Mesenteric fat pad (tissue), 1 donor: ENCODE measurements at places on chromosomes 1 and 21. TPM values are rescaled to one million over a fixed set of nuclear protein-coding genes. Genes with fewer than 3 reads are reported as not detected.

DNA sequence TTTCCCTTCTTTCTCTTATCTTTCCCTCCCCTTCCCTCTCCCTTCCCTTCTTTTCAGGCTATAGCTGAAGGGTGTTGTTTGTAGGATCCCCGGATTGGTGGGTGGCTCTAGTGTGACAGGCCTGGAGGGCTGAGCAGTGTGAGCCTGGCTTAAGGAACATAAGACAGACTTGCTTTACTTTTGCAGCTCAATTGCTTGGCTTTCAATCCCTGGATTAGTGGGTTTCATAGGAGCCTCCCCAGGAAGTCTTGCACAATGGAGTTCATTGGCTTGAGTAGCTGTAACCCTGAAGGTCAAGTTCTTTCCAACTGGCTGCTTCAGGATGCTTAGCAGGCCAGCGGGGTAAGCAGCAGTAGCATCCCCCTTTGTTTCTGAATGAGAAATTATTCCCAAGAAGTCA, 126.7 kb downstream of the CAMTA1 start:
- peak; percentile 16 for DNase-seq

GRCh38 chr1:18100060-18100459, 7.5 kb upstream of the IGSF21 start:
- no peak for DNase-seq

- DNase-seq: no peak
Measured at GRCh38 chr21:41108668-41109585, 59.0 kb upstream of the BACE2 start.

GRCh38 chr21:41406340-41406739, 19.7 kb upstream of the MX1 start:
- DNase-seq: peak; percentile 59

GRCh38 chr1:228647523-228648444, 87.5 kb upstream of the RHOU start:
- DNase-seq: no peak

- no peak for DNase-seq
Measured at GRCh38 chr1:119132179-119132578, 8.3 kb downstream of the WARS2 start.

GUCA2A gene
- total RNA-seq: not detected

CLCA4 gene
- total RNA-seq: not detected

- DNase-seq: no peak
Measured at GRCh38 chr1:70812442-70813109, 235.0 kb downstream of the PTGER3 start.

MROH7 gene
- total RNA-seq: 2.4 TPM

RPE65 gene
- total RNA-seq: not detected

- DNase-seq: no peak
Measured at GRCh38 chr1:156608981-156609380, 7.7 kb upstream of the GPATCH4 start.

LRRC53 gene
- total RNA-seq: not detected

BSND gene
- not detected for total RNA-seq

- no peak for DNase-seq
Measured at GRCh38 chr1:77024500-77024899, 157.2 kb downstream of the ST6GALNAC5 start.

DNA sequence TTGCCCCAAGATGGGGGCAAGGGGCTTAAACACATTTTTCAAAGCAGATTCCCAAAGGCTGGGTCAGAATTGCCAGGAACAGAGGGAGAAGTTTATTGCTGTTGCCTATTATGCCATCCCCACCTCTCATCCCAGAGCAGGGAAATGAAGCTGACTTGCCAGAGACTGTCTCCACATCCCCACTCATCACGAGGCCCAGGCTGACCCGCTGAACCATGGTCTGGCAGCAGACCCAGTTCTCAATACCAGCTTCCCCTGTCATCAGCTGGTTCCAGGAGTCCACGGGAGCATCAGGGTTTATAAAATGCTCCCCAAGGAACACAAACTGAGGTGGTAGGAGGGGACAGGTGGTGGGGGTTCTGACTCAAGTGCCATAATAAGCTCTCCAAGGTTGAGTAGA, 605.9 kb downstream of the NPHP4 start:
- DNase-seq: no peak

HTR6 gene
- total RNA-seq: not detected

DNA sequence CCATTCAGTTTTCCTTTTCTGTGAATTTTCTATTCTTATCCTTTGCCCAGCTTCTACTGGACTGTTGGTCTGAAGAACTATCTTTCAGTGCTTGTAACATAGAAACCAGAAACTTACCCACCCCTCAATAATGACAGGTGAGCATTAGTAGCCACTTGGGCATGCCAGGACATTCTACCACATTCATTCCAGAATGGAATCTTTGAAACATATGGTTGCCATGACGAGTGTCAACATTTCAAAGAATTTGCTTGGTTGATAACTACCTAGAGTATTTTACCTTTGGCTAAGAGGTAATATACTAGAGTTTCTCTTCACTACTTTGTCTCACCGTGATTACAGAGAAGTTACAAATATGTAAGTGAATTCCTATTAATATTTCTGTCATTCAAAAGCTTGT, at the start of gene MROH9:
Gene MROH9 (plus strand): TSS at position 304 of the 400 bp plus-strand sequence. CDS start 10,023 bp downstream, outside the sequence.
- DNase-seq: no peak

- DNase-seq: no peak
Measured at GRCh38 chr1:27601771-27602461, 2.0 kb downstream of the AHDC1 start.

GRCh38 chr1:145997016-145997717, 788 bp upstream of the TXNIP start:
- DNase-seq: no peak

ABCA4 gene
- 1.3 TPM for total RNA-seq

CYP4Z1 gene
- 2.5 TPM for total RNA-seq

FCRL1 gene
- total RNA-seq: 0.32 TPM

DNA sequence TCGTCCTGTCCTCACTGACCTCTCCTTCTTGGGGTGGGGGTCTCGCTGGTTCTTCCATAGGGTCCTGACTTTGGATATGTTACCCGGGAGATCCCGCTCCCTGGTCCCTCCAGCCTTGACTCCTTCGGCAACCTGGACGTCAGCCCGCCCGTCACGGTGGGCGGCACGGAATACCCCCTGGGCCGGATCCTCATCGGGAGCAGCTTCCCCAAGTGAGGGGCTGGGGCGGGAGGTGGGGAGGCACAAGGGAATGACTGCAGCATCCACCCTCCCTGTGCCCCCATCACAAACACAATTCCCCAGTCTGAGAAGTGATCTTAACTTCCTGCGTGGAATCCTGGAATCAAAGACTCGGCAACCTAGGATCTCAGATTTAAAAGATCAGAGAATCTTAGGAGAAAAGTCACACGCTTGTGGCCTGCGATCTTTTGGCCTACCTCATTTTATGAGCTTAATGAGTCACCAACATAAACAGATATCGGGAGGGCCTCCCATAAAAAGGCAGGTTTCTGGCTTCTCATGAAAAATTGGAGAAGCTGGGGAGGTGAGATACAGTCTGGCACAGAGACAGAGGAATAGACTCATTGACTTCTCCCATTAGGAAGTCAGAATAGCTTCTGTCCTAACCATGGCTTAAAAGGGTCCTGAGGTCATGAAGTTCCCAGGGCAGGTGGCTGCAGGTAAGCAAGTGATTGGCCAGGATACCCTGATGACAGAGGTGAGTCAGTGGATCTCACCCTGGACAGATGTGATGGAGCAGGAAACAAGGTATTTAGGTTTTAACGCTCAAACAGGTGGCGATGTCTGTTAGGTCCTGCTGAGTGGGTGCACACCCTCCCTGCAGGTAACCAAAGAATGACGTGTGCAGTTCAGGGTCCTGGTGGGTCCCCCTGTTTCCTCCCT, 15.9 kb upstream of the PADI3 start:
- no peak for DNase-seq

TMEM69 gene
- 17.0 TPM for total RNA-seq

CFHR1 gene
- total RNA-seq: 1.8 TPM

GOLT1A gene
- total RNA-seq: not detected

GRCh38 chr1:186903374-186904136, 74.8 kb downstream of the PLA2G4A start:
- DNase-seq: no peak

DNA sequence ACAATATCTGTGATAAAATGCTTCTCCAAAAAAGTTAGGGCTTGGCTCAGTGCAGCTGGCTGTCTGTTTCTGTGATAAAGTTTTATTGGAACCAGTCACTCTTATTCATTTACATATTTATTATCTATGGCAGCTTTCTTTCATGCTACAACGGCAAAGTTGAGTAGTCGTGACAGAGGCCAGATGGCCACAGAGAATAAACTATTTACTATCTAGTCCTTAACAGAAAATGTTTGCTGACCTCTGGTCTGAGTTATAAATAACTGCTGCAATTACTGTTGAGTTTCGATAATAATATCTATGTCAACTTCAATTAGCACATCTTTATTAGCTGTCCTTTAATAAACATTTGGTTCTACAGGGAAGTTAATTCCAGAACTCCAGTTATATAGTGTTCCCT, 180.2 kb upstream of the RUNX1 start:
- DNase-seq: no peak

IRF6 gene
- 0.74 TPM for total RNA-seq

GRCh38 chr1:66503841-66504470, 30.0 kb upstream of the SGIP1 start:
- DNase-seq: no peak

ZFP69B gene
- total RNA-seq: 1.3 TPM

LTN1 gene
- 22.6 TPM for total RNA-seq

DNA sequence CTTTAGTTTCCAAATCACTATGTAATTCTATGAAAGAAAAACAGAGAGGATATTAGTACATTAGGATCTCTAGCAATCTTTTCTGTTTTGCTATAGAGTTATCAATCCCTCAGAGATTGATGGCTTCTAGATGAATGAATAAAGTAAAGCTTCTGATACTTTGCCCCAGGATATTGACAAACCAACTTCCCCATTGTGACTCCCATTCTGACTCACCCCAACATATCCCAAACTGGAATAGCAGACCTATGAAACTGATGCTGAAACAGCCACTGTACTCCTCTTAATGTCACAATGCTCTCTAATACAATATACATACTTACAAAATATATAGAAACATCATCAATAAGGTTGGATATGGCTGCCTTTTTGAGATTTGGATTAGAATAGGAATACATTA, 442.1 kb upstream of the NR5A2 start:
- DNase-seq: no peak

GRCh38 chr1:33943978-33944377, 80.1 kb downstream of the HMGB4 start:
- DNase-seq: no peak

GRCh38 chr1:58446368-58446767, 100.2 kb downstream of the OMA1 start:
- DNase-seq: no peak

GRCh38 chr1:185565302-185565701, 168.9 kb upstream of the HMCN1 start:
- DNase-seq: no peak

DMBX1 gene
- 0.45 TPM for total RNA-seq

GRCh38 chr1:198676253-198676652, 37.4 kb downstream of the PTPRC start:
- no peak for DNase-seq
